Right lobe of liver (tissue), 6 donors: ENCODE measurements at places on chromosomes 6 and 20. TPM values are rescaled to one million over a fixed set of nuclear protein-coding genes. Genes with fewer than 3 reads are reported as not detected.

DNA sequence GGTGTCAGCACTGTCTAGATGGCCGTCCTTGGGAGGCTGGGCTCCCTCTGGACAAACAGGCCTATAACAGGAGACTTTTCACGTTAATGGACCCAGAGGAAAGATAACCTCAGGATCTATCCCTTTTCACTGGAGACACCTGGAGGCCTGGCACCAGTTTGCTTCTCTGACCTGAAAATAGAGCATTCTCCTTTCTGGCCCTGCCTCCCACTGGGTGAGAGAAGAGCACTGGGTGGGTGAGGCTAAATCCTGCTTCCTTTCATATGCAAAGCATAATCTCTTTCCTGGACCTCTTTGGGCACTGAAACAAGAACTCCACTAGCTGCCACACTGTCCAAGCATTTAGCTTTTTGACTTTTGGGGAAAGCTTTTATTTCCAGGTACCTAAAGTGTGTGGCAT, 78.3 kb downstream of the FOXO3 start:
- no peak for DNase-seq

- peak; percentile 99 for DNase-seq
These were observed at the start of gene YWHAB for GRCh38 chr20:44885392-44886265. Gene YWHAB, plus strand, starts transcription at chr20:44885705. Its CDS starts 15,829 bp downstream, at chr20:44901534.

GRCh38 chr20:46939031-46939965, 44.7 kb downstream of the EYA2 start:
- no peak for DNase-seq

DNA sequence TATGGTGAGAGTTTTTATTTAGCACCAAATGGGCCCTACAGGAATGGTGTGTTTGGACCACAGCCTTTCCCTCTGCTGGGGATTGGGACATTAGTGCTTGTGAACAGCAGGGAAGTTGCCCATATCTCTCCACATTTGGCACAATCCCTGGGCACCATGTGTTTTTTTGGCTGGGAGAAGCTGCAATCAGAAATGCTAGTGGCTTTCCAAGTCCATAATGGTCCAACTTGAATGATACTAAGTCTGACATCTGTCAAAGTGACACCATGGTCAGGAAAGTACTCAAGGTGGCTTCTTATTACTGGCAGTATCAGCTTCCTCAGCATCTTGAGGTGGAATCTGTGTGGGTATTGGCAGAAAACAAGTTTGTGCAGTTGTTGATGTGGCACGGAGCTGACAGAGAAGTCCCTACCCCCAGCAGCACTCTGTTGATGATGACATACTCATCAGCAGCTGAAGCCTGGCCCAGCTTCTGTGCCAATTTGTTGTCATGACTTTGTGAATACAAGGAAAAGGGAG, 53.0 kb downstream of the SASH1 start:
- no peak for DNase-seq

GRCh38 chr6:138410048-138410735, 6.2 kb downstream of the HEBP2 start:
- DNase-seq: peak; percentile 77

DNA sequence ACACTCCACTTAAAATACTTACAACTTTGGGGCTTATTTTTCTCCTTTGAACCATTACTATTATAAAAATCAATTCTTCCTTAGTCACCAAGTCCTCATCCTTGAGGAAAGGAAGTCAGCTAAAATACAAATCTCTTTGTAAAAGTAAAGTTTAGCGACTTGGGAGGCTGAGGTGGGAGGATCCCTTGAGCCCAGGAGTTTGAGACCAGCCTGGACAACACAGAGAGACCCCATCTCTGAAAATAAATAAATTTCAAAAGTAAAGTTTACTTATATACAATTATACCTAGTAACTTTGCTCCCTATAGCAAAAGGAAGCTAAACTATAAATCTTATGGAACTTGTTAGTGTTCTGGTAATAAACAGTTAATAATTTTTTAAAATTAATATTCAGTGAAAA, 40.4 kb downstream of the MYB start:
- no peak for DNase-seq

Gene CCN2
- total RNA-seq: 3.4 TPM

Gene ZC2HC1B
- not detected for total RNA-seq
